ENCODE measurements at places on chromosomes 4 and X. TPM values are rescaled to one million over a fixed set of nuclear protein-coding genes. Genes with fewer than 3 reads are reported as not detected.

FGB gene
- total RNA-seq, result 2.9 TPM

MAGEC2 gene
- total RNA-seq, result not detected

CXorf65 gene
- not detected for total RNA-seq

SYN1 gene
- total RNA-seq, result 0.65 TPM

SSX2B gene
- total RNA-seq, result not detected

VSIG4 gene
- total RNA-seq, result not detected

AMBN gene
- total RNA-seq, result not detected

BANK1 gene
- 1.4 TPM for total RNA-seq

POU3F4 gene
- not detected for total RNA-seq

DMRTC1B gene
- not detected for total RNA-seq

MAGEE2 gene
- total RNA-seq, result not detected
